Stimulated activated CD4-positive, alpha-beta T cell treated with anti-CD3 and anti-CD28 coated beads, Interleukin-2, amount 100 ng/mL, for 24 hours (primary cell): ENCODE measurements at places on chromosomes 12 and 14.

GRCh38 chr12:130163461-130164215 lies 1.4 kb downstream of the FZD10 start:
- DNase-seq: no peak

DNA sequence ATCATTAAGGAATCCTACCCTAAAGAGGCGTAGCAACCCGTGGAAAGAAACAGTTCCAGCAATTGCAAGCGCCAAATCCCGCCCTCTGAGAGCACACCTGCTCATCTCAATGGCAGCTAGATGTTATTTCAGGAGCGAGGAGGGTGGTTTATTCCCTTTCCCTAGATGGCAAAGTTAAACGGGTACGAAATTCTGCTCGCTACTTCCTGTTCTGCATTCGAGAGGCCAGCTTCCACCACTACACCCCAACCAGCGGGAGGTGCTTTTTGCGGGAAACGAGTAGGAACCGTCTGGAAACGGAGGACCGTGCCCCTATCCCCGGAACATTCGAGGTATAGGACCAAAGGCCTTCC lies 536 bp downstream of the VPS29 start:
- peak; percentile 45 for DNase-seq

DNA sequence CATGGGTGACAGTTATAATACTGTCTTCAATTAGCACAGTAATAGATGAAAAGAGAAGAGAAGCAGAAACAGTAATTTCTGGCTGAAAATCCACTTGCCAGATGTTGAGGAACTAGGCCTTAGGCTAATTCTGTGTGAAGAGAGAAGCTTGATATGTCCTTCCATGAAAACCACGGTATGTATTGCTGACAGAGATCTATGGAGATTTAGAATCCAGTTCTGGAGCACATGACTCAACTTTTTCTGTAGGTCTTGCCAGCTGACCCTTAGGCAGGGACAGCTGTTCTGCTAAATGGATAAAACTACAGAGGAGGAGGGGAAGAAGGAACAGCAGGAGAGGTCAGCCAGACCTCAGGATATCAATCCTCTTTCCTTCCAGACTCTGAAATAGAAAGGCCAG lies 211.5 kb downstream of the PRKD1 start:
- no peak for DNase-seq

DNA sequence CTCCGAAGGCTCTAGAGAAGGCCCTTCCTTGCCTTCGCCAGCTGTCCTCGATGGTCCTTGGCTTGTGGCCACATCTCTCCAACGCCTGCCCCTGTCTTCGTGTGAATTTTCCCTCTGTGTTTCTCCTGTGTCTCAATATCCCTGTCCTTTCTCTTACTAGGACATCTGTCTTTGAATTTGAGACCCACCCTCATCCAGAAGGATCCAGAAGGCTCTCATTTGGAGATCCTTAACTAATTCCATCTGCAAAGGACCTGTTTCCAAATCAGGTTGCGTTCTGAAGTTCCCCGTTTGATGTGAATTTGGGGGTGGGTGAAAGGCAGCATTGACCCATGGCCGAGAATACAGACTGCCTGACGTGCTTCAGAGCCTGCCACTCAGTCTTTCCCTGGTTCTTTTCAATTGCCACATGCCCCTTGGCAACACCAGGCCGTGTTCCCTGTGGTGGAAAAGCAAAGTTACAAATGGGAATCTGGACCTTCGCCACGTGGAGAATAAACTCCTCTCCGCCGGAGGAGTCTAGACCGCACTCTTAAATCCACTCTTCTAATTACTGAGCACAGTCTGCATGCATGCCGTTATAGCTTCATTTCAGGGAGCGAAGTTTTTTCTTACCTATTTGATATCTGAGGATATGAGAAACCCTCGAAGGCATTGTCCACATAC lies 158.8 kb downstream of the TMEM132C start:
- no peak for DNase-seq

DNA sequence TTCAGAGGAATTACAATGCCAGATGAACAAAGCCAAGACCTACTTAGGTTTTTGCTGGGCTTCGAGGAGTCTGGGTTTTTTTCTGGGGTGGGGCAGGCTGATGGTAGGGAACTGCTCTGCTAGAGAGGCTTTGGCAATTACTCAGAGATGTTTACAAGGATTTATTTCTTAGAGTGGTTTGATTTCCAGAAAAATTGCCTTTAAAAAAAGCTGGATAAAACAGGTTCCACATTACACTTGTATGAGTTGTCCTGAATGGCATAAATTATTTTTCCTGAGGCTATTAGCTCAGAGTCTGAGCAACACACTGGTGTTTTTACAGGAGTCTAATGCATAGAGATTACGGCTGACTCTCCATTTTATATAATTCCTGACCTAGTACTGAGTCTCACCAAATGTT lies 118.5 kb upstream of the FRMD6 start:
- no peak for DNase-seq

- peak; percentile 58 for DNase-seq
Measured at GRCh38 chr14:99415496-99416281, 65.0 kb downstream of the SETD3 start.

- DNase-seq: no peak
Measured at GRCh38 chr14:36975834-36976233, 196.6 kb downstream of the SLC25A21 start.

- DNase-seq: no peak
Measured at GRCh38 chr14:72008666-72009065, 76.4 kb downstream of the RGS6 start.

DNA sequence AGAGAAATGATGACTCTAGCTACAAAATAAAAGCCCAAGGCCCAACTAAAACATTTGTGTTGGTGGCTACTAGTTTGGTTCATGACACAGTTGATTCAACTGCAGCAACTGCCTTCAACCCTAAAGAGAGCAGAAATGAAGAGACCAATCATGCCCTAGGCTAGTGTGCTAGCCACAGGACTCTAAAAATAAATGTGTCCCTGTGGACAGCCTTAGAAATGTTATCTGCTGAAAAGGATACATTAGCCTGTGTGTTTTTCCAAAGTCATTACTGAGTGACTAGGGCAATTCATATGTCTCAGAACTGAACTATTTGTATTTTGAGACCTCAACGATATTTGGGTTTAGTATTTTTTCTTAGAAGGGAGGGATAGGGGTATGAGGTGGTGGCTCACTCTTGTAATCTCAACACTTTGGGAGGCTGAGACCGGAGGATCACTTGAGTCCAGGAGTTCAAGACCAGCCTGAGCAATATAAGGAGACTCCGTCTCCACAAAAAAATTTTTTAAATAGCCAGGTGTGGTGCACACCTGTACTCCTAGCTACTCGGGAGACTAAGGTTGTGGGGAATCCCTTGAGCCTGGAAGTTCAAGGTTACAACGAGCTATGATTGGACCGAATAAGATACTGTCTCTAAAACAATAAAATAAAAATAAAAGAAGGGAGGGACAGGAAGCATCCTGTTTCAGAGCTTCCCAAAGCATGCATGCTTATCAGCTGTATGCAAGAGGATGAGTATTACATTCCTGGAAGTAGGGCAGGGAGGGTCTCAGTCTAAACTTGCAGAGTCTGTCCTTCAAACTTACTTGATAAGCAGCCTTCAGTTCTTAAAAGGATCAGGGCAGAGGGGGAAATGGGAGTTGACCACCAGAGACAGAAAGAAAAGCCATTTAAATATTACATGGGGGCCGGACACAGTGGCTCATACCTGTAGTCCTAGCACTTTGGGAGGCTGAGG lies 29.6 kb upstream of the NAP1L1 start:
- no peak for DNase-seq

DNA sequence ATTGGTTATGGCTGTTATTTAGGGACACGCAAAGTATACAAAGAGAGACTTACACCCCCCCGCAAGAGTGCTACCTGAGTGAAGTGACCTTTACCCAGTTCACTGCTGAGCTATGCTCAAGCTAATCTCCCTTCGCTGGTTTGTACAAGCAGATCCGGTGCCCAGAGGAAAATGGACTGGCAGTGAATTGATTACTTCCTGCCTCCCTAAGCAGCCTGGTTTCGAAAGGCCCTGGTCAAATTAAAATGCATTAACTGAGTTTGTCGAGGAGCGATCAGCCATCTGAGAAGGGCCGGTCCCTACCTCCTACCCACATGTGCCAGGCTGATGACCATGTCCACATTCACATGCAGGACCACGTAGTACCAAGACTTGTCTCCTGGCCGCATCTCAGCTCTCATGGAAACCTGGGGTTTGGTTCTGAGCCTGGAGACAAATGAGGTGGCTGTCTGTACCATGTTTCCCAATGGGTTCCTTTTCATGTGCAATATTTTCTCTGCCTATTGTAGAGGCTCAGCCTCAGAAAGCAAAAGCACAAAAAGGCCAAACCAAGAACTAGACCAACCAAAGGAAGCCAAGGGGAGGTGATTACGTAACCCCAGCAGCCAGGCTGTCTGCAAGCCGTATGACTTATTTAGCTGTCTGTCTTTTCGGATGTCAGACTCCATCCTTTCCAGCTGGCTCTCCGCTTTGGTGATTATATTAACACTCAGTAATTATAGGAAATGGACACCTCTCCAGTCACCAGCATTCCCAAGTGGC lies 284.7 kb upstream of the PWP1 start:
- no peak for DNase-seq

GRCh38 chr12:30457621-30458289 lies 237.9 kb downstream of the IPO8 start:
- no peak for DNase-seq

GRCh38 chr14:60211153-60211552 lies 37.9 kb upstream of the PPM1A start:
- DNase-seq: no peak

- no peak for DNase-seq
Measured at GRCh38 chr14:71054706-71055105, 147.4 kb downstream of the PCNX1 start.

GRCh38 chr14:69092840-69093422 lies 60.0 kb downstream of the DCAF5 start:
- no peak for DNase-seq

GRCh38 chr12:78035901-78036606 lies 205.4 kb downstream of the NAV3 start:
- DNase-seq: no peak

DNA sequence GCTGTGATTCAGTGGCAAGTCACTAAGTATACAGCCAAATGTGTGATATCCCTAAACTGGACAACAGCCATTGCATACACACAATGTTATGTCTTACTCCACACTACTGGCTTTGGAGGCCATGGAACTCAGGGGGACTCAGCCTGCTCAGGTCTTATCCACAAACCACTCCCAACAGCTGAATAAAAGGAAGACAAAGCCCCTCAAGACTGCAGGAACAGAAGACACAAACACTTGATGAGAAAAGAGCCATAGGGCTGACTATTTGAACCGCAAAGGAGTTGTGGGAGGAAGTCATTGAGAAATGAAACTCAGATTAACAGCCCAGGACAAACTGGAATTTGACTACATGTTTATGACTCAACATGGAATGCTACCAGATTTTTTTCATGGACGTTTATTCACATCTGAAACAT lies 40.9 kb downstream of the PTGER2 start:
- no peak for DNase-seq

GRCh38 chr14:53209370-53209769 lies 56.2 kb upstream of the DDHD1 start:
- DNase-seq: no peak

DNA sequence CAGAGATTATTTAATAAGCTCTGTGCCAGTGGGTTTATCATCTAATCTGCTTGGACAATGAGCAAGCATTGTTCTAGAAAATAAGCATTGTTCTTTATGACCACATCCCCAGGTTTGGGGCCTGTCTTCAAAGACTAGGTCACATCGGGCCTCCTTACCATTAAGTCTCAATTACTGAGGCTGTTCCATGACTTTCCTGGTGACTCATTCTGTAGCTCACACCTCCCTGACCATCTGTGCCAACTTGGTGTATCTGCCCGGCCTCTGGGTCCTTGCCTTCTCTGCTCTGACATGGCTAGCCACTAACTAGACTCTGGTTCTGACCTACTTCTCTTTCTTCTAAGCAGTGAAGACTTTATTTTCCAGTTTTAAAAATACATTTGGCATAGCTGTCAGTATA lies 44.4 kb upstream of the PLEKHA5 start:
- DNase-seq: no peak

- no peak for DNase-seq
Measured at GRCh38 chr14:99566009-99566389, 38.0 kb downstream of the CCDC85C start.

GRCh38 chr12:3973269-3973884 lies 100.2 kb upstream of the PARP11 start:
- DNase-seq: peak; percentile 31

GRCh38 chr14:98954349-98955000 lies 317.5 kb downstream of the BCL11B start:
- DNase-seq: peak; percentile 11

DNA sequence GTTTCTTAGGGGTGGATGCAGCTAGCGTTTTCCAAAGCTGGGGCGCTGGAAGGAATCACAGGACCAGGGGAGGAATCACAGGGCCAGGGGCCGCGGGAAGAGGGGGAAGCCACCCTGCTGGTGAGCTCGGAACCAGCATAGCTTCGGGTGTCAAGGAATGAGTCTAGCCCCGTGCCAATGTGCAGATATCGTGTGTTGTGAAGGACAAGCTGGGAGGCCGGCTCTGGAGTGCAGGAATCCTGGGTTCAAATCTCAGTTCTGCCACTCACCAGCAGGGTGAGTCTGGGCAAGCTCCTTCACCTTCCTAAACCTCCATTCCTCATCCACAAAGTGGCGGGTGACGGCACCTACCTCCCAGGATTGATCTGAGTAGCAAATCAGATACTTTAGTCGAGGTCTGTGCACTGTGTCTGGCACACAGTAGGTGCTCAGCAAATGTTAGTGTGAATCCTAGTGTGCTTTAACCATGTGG lies 53.6 kb upstream of the RIN3 start:
- DNase-seq: no peak

DNA sequence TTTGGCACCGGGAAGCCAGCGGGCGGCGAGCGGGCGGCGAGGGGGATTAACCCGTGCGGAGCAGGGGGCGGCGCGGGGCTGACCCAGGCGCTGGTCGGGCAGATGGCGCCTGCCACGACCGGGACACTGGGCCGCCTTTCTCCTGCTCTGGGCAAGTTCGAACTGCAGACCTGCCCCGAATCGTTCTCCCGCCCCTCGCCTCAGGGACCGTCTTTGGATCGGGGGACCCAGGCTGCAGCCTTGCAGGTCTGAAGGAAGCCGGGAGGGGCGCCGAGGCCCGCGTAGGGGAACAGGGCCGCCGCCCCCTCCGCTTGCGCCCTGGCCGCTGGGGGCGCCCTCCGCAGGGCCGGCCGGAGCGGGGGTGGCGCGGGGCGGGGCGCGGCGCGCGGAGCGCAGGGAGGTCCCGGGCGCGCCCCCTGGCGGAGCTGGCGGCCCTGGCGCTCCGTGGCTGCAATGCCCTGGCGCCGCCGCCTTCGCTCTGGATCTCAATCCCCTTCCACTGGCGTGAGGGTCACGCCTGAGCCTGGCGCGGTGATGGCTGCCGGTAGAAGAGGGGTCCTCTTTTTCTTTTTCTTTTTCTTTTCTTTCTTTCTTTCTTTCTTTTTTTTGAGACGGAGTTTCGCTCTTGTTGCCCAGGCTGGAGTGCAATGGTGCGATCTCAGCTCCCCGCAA lies 449 bp upstream of the LTBP2 start:
- DNase-seq: peak; percentile 86
